ENCODE measurements at places on chromosomes 12 and 14.

- DNase-seq: no peak
Measured at GRCh38 chr12:129606239-129606638, 297.6 kb downstream of the TMEM132D start.

DNA sequence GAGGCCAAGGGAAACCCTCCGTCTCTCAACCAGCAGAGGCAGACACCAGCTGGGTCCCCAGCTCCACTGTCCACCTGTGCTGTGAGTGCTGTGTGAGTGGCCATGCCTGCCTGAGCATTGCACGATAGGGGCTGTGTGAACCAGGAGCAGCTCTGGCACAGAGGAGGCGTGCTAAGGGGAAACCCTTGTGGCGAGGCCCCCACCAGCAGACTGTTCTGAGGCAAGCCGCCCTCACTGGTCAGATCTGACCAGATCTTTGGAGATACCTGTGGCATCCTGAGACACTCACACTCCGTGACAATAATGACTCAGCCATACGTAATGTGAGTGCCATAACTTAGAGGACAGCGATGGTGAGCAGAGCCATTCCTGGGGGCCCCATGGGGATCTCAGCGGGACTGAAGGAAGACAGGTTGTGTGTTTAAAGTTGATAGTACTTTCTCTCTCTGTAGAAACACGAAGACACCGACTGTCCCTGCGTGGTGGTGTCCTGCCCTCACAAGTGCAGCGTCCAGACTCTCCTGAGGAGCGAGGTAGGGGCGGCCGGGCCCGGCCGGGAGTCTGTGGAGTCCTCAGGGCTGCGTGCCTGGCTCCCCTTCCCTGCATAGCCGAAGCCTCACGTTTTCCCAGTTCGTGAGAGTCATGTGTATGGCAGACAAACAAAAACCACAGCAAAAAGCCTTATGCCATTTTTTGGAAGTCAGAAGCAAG, 36.6 kb upstream of the AMN start:
- no peak for DNase-seq

DNA sequence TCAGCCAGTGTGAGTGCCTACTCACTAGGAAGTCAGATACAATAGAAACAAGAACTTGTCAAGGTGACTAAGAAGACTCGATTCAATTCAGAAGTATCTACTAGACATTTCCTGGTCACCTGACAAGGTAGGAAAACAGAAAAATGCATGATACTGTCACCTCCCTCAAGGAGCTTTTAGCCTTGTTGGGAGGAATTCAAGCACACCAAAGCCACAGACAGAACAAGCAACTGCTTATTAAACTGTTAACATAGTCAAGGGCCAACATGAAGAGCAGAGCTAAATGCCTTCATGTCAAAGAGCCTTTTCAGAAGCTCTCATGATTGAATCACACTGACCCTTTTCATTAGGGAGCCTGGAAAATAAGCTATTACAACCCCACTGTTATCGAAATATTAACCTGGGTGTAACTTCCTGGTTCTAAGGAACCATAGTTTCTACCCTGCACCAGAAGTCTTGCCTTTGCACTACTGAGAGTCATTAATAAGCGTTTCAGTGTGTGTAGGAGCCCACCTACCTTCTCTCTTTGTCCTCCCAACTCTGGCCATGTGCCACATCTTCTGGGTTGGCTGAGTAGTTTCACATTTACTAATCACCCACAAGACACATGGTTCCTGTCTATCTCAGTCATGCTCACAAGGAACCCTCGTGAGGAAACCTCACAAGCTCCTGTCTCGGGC, 31.0 kb upstream of the LGALS3 start:
- no peak for DNase-seq

DNA sequence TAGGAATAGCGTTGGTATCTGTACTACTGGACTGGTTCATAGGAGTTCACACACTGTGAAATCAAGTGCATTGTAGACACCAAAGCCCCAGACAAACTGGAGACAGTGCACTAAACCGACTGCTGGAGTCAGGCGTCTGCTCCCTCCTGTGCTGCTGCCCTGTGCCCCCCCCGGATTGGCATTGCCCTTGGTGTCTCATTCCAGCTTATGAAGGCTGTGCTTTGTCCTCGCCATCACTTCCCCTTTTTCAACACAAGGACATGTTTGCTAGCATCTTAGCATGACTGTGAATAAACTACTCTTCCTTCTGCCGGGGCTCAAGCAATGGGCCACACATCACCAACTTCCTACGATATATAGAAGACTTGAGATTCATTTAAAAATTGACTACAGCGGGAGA, 84.0 kb downstream of the TMCC3 start:
- no peak for DNase-seq

- DNase-seq: no peak
Measured at GRCh38 chr12:89674326-89674942, 34.2 kb downstream of the ATP2B1 start.

DNA sequence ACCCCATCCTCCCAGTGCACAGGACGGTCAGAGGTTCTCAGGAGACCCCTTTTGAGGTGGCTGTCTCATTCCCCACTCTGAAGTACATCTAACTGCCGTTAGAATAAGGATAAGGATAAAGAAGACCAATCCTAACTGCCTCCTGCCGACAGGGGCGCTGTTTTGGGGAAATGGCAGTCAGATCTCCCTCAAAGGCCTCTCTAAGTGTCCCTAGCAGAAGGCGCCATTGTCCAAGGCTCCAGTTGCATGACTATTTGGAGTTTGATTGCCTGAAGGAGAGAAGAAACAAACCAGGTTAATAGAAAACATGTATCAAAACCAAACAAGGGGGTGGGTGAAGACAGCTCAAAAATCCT, 29.1 kb upstream of the KLRB1 start:
- no peak for DNase-seq

DNA sequence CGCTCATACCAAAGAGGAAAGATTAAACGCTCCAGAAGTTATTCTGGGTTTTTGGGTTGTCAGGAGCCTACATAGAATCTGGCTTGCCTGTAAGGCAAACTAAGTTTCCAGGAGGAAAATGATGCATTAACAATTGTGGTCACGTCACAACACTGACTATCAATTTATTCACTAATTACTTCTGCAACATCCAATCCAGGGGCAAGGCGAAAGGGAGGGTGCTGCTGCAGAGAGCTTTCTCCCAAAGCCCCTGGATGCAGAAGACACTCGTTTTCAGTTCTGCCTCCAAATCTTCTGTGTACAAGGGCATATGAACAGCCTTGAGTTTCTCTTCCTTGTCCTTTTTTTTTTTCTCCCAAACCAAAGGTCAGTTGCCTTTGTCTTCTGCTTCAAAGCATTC, 10.5 kb upstream of the SRRM4 start:
- no peak for DNase-seq

DNA sequence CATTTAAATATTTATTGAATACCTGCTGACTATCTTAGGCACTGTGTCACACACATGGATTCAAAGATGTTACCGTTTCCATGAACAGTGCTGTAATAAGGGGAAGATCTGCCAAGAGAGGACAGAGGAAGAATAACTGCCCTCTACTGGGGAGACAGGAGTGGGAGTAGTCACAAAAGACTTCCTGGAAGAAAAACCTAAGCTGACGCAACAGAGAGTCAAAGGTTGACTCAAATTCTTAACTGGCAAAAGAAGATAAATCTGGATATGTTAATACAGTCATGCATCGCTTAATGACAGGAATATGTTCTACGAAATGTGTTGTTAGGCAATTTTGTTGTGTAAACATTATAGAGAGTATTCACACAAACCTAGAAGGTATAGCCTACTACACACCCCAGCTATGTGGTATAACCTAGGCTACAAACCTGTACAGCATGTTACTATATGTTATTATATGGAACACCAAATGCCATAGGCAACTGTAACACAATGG, 51.5 kb downstream of the DCAF5 start:
- no peak for DNase-seq

- peak; percentile 80 for DNase-seq
Measured at GRCh38 chr14:34629657-34630529, at the start of gene SNX6. TSS of gene SNX6 (minus strand) at chr14:34630148. CDS start at chr14:34630116, 32 bp downstream.

GRCh38 chr14:95662376-95663186, 23.6 kb upstream of the TCL1B start:
- no peak for DNase-seq

DNA sequence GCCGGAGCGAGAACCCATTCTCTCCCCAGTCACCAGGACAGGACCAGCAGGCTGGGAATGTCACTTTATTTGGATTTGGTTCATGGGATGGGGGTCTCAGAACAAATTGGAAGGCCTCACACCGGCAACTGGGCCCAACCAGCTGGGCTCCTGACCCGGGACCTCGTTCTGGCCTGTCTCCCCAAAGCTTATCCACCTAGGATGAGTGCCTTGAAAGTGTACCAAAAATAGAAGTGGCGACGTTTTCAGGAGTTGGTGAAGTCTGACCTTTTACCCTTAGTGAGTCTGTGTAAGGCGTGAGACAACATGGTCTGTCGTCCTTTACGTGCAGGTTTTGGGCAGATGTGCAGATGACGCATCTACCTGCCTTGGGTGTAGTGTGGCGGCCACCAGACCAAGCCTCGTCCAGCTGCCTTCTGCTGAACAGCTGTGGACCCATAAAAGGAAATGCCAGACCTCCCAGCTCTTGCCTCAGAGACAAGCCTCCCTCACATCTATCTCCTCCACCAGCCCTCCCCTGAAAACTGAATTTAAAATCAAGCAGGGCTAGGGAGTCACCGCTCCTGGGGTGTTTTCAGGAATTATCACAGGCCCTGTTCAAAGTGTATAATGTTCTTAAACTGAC, 36.6 kb upstream of the CLMN start:
- no peak for DNase-seq

GRCh38 chr12:121571920-121572319, 8.9 kb downstream of the KDM2B start:
- no peak for DNase-seq

DNA sequence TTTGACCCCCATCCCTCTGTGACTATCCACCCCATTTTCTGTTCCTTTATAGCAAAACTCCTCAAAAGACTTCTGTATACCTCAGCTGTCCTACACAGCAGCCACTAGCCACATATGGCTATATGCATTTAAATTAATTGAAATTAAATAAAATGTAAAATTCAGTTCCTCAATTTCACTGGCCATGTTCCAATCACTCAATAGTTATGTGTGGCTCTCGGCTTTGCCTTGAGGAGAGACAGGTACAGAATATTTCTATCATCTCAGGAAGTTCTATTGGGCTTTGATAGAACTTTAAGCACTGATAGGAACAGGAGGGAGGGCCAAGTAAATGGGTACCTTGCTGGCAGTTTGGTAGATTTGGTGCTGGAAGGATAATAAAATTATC, 280.3 kb upstream of the AMIGO2 start:
- no peak for DNase-seq

DNA sequence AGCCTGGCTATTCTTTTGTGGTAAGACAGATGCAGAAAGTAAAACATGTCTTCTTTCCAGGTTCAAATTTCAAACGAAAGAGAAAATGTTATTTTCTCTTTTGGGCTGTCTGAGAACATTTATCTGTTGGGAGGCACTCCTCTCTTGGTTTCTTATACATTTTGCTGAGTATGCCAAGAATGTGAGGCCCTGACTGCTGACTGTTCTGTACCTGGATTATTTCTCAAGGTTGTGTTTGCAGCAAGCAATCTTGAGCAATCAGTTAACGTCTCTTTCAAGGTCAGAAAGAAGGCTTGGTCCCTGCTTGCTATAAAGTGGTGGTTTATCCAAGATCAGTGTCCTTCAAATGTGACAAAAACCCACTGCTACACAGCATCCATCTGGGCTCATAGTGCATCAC, 9.8 kb downstream of the SSTR1 start:
- DNase-seq: no peak

GRCh38 chr14:73091044-73091443, 32.7 kb downstream of the RBM25 start:
- no peak for DNase-seq

DNA sequence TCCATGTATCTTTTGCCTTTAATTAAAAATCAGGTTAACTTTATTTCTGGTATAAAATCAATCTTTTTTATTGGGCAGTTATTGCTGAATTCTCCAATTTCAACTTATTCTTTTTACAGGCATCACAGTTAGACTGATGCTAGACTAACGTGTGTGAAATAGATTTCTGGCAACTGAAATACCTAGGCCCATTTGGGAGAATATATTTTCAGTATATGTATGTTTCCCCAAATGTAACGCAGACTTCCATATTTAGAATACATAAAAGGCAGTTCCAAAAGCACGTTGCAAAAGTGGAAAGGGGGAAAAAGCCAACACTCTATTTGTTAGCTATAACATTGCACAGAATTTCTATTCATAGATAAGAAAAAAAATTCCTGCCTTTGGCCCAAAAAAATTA, 297.0 kb downstream of the ATP23 start:
- DNase-seq: no peak

DNA sequence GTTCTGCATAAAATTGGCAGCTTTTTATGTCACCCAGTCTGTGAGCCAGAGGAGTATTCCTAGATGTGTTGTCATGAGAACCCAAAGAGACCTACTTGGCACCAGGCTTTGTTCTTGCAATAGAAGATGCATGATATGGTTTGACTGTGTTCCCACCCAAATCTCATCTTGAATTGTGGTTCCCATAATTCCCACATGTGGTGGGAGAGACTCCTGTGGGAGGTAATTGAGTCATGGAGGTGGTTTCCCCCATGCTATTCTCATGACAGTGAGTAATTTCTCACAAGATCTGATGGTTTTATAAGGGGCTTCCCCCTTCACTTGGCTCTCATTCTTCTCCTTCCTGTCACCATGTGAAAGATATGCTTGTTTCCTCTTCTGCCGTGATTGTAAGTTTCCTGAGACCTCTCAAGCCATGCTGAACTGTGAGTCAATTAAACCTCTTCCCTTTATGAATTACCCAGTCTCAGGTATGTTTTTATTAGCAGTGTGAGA, 572.0 kb upstream of the ATP2B1 start:
- no peak for DNase-seq

DNA sequence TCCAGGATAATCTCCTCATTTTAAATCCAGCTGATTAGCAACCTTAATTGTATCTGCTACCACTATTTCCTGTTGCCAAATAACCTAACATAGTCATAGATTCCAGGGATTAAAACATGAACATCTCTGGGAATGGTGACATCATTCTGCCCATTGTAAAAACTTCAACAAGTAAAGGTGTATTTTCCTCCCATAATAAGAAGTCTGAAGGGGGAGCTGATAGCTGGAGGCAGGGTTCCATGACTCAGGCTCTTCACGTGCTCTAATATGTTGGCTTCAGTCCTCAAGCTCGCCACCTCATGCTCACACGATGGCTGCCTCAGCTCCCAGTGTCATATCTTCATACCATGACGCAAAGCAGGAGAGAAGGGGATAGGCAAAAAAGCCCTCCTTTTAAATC, 172.0 kb upstream of the VASH1 start:
- DNase-seq: no peak

- DNase-seq: peak; percentile 87
Measured at GRCh38 chr12:3491938-3492792, 1.2 kb downstream of the PRMT8 start.

- DNase-seq: no peak
Measured at GRCh38 chr14:64755781-64756221, 51.6 kb downstream of the PLEKHG3 start.

DNA sequence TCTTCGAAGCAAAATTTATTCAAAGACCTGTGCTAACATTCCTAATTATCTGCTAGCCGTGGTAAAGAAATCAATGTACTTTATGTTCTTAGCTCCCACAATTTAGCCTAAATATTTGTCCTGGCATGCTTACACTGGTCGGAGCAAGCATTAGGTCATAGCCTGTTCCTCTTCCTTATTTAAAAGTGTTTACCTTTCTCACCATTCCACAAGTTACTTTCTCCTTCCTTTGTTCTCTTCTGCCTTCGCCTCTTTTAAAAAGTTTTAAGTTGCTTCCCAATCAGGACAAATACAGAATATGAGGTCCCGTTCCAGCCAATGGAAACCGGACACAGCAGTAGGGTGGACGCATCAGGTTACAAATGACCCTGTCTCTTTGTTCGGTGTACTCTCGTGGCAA, 11.6 kb downstream of the CDK2AP1 start:
- no peak for DNase-seq

Measured in renal pelvis (tissue), 12 donors.